ENCODE measurements at places on chromosomes 5 and 9.

GRCh38 chr9:113957821-113958341, 81.8 kb downstream of the ZNF618 start:
- peaks cover 60% of the 10 kb centered on the region for H3K4me1 ChIP-seq
- peak overlapping the region; percentile 74 for H3K27ac ChIP-seq
- no peaks in the 10 kb centered on the region for H3K36me3 ChIP-seq
- DNase-seq: no peak
- H3K27me3 ChIP-seq: no peaks in the 10 kb centered on the region

- H3K4me1 ChIP-seq: peaks cover 8% of the 10 kb centered on the region
- H3K4me3 ChIP-seq: no peak overlapping the region
- H3K36me3 ChIP-seq: peaks cover 20% of the 10 kb centered on the region
- no peak for DNase-seq
These were observed 42.3 kb downstream of the FAM78A start for GRCh38 chr9:131233995-131234394.

DNA sequence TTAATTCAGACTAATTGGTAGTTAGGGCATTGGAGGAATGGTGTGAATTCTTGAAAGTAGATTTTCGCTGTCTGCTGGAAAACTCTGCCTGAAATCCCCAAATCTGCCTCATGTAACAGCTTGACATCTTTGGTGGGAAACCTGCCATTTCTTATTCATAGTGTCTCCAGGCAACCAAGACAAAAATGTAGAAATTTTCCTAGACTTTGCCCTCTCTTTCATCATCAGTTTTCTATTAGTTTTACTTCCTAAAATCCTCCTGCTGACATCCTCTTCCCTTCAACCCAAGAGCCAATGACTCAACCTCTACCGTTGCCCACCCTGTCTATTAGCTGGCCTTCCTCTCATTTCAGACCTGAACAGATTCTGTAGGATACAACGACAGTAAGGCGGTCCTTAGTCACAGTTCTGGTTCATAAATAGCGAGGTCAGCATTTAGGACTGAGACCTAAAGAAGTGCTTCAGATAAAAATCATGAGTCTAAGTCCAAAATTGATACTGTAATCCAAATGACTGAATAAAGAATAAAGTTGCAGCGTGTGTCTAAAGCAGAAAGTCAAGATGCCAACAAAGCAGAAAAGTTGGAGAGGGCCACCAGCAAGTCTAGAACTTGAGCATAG, 133.9 kb downstream of the MUSK start:
- H3K36me3 ChIP-seq: no peaks in the 10 kb centered on the region
- no peaks in the 10 kb centered on the region for H3K27me3 ChIP-seq
- H3K27ac ChIP-seq: no peak overlapping the region
- DNase-seq: no peak
- no peak overlapping the region for H3K4me3 ChIP-seq

GRCh38 chr9:107307331-107307730, 24.3 kb downstream of the RAD23B start:
- no peaks in the 10 kb centered on the region for H3K27me3 ChIP-seq
- peaks cover 33% of the 10 kb centered on the region for H3K36me3 ChIP-seq
- H3K27ac ChIP-seq: no peak overlapping the region
- H3K4me1 ChIP-seq: no peaks in the 10 kb centered on the region
- H3K4me3 ChIP-seq: no peak overlapping the region

DNA sequence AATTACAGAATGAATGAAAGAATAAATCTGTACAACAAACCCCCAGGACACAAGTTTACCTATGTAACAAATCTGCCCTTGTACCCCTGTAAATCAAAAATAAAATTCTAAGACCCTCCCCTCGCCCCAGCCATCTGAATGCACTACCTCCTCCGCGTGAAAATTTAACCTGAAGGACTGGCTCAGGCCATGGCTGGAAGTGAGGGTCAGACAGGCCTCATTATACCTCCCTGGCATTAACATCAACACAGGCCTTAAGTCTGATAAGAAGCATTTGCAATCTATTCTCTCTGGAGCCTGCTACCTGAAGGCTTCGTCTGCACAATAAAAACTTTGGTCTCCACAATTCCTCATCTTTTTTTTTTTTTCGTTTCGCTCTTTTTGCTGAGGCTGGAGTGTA, 48.7 kb upstream of the TTC39B start:
- H3K27me3 ChIP-seq: no peaks in the 10 kb centered on the region
- H3K4me3 ChIP-seq: no peak overlapping the region
- H3K4me1 ChIP-seq: no peaks in the 10 kb centered on the region
- DNase-seq: no peak
- H3K36me3 ChIP-seq: no peaks in the 10 kb centered on the region

GRCh38 chr9:19373527-19373926, 6.5 kb downstream of the RPS6 start:
- no peak overlapping the region for H3K4me3 ChIP-seq
- peaks cover 46% of the 10 kb centered on the region for H3K36me3 ChIP-seq
- H3K27ac ChIP-seq: no peak overlapping the region
- H3K4me1 ChIP-seq: peaks cover 18% of the 10 kb centered on the region
- DNase-seq: no peak

GRCh38 chr5:119379942-119380547, 24.2 kb downstream of the TNFAIP8 start:
- H3K27ac ChIP-seq: no peak overlapping the region
- H3K36me3 ChIP-seq: no peaks in the 10 kb centered on the region
- H3K4me1 ChIP-seq: peaks cover 30% of the 10 kb centered on the region
- H3K27me3 ChIP-seq: no peaks in the 10 kb centered on the region
- no peak for DNase-seq

DNA sequence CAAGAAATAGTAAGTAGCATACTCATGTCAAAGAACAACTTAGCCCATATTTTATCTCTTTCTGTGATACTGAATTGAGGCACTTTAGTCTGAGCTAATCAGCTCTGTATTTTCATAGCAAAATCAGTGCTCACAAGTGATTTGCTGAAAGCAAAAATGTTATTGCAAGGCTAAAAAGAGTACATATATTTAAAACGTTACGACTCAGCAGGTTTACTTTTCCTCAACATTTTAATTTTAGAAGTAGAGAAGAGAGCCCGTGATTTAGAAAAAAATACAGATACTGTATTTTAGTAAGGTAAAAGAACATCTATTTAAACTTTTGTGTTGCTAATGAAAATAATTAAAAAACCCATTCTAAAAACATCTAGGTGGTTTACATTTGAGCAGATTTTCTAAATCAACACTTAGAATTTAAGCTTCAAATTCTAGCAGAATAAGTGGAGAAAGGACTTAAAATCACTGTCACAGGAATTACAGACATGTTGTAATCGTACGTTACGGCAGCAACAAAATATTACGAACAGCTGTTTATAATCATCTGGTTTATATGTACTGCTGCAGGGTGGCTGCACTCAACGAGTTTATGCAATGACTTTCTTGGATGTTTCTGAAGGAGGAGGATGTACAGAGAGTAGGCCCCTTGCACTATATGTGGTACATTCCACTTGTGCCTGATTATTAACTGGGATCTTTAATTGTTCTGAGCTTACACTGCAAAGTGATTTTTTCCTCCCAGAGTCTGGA, 20.1 kb downstream of the SREK1 start:
- no peaks in the 10 kb centered on the region for H3K4me1 ChIP-seq
- no peaks in the 10 kb centered on the region for H3K27me3 ChIP-seq
- H3K27ac ChIP-seq: no peak overlapping the region
- DNase-seq: no peak
- peaks cover 20% of the 10 kb centered on the region for H3K36me3 ChIP-seq

DNA sequence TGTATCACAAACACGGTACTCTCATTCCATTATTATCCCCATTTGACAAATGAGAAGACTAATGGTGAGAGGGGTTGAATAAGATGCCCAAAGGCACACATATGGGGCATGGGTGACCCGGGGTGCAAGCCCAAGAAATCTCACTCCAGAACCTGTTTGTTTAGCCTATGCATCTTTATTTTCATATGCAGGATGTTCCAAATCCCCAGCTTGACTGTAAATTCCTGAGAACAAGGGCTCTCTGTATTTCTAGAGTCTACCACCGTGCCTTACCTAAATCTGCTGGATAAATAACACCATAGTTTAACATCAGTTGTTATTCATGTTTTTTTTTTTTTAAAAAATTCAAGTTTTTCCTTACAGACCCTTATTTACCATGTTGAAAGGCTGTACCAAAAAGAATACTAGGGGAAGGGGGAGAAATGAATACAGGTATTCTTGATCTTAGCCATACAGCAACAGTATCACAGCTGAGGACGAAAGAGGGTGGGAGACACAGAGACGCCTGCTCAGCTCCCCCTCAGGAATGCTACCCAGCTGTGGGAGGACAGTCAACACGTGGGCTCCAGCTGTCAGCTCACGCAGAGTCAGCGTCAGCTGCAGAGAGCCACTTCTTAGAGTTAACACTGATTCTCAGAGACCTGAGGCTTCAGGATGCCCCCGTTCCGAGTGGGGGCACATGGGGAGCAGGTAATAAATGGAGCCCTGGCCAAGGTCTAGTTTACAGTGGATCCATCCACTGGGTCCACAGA, 86.6 kb downstream of the MED27 start:
- peaks cover 13% of the 10 kb centered on the region for H3K4me1 ChIP-seq
- DNase-seq: no peak
- H3K4me3 ChIP-seq: no peak overlapping the region
- peaks cover 2% of the 10 kb centered on the region for H3K36me3 ChIP-seq

DNA sequence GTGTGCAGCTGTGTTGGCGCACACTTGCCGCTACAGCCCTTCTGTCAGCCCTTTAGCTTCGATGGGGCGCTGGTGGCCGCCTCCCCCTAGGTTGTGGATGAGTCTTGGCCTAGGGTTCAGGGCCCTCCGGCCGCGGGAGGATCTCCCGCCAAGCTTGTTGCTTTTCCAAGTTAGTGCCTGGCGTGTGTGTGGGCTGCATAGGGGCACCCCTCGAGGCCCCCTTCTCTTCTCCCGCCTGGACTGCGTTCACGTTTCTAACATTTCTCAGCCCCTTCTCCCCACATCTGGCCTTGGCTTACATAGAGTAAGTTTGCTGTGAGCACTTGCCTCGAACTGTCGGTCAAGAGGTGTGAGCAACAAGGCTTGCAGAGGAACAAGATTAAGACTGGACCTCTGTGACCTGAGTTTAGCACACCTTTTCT, 413 bp upstream of the OXCT1 start:
- H3K36me3 ChIP-seq: no peaks in the 10 kb centered on the region
- peak overlapping the region; percentile 99 for H3K27ac ChIP-seq
- DNase-seq: no peak

- H3K27ac ChIP-seq: no peak overlapping the region
- no peaks in the 10 kb centered on the region for H3K36me3 ChIP-seq
- no peak for DNase-seq
These were observed 7.1 kb upstream of the ENTREP1 start for GRCh38 chr9:69317894-69318293.

DNA sequence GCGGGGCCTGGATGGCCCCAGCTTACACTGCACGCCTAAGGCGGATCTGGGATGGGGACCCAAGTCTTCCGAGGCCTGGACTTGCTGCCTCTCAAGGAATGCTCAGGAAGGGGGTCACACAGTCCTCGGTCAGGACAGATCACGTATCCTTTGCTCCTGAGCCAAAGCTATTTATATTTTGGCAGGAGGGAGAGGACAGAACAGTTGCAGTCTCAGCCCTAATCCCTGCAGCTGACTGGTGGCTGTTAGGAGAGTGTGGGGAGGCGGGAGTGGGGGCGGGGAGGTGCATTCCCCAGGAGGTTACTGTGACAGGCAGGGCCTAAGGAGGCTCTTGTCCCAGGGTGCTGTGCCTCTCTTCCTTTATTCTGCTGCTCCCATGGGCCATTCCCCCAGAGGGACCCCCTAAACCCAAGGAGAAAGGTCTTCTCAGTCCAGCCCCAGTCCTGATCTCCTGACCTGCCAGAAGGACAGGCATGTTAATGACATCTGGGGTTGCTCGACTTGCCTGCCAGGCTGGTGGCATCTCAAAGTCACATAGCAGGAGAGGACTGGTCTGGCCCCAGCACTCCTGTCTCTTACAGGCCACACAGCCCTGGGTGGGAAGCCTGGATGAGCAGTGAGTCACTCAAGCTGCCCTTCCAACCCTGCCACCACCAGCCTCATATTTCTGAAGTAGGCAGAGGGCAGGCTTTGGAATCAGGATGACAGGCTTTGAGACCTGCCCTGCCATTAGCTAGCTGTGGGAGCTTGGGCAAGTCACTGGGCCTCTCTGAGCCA, 51.9 kb downstream of the COL27A1 start:
- H3K36me3 ChIP-seq: peaks cover 10% of the 10 kb centered on the region
- no peaks in the 10 kb centered on the region for H3K27me3 ChIP-seq
- H3K4me1 ChIP-seq: peaks cover 57% of the 10 kb centered on the region
- H3K4me3 ChIP-seq: no peak overlapping the region
- DNase-seq: peak; percentile 58

GRCh38 chr5:105146867-105147266, 1584.3 kb upstream of the NUDT12 start:
- H3K36me3 ChIP-seq: no peaks in the 10 kb centered on the region
- H3K4me3 ChIP-seq: no peak overlapping the region
- H3K4me1 ChIP-seq: no peaks in the 10 kb centered on the region
- H3K27me3 ChIP-seq: no peaks in the 10 kb centered on the region

DNA sequence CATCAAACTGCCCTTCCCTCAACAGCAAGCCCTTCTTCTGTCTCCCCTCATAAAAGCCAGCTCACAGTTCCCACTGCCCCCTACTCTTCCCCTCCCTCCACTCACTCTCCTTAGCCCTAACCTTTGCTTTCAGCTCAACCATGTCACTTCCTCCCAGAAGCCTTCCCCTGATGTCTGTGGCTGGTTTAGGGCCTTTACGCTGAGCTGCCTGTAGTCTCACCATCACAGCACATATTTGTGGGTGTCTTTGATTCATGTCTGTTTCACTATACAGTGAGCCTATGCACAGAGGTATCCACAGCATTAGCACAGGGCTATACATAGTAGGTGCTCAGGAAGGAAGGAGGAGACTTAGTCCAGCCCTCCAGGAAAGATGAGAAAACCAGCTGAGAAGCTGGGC, 34.7 kb downstream of the C9orf50 start:
- no peaks in the 10 kb centered on the region for H3K27me3 ChIP-seq
- peaks cover 4% of the 10 kb centered on the region for H3K4me1 ChIP-seq
- DNase-seq: no peak
- no peak overlapping the region for H3K27ac ChIP-seq
- H3K4me3 ChIP-seq: no peak overlapping the region
- no peaks in the 10 kb centered on the region for H3K36me3 ChIP-seq

GRCh38 chr9:89073397-89073796, 82.1 kb downstream of the S1PR3 start:
- DNase-seq: no peak
- no peak overlapping the region for H3K4me3 ChIP-seq
- H3K36me3 ChIP-seq: no peaks in the 10 kb centered on the region
- H3K27me3 ChIP-seq: no peaks in the 10 kb centered on the region

- H3K4me1 ChIP-seq: no peaks in the 10 kb centered on the region
- no peak overlapping the region for H3K27ac ChIP-seq
- no peak overlapping the region for H3K4me3 ChIP-seq
- DNase-seq: no peak
- H3K27me3 ChIP-seq: no peaks in the 10 kb centered on the region
- H3K36me3 ChIP-seq: peaks cover 7% of the 10 kb centered on the region
These were observed 33.4 kb downstream of the PRRC1 start for GRCh38 chr5:127550652-127551409.

DNA sequence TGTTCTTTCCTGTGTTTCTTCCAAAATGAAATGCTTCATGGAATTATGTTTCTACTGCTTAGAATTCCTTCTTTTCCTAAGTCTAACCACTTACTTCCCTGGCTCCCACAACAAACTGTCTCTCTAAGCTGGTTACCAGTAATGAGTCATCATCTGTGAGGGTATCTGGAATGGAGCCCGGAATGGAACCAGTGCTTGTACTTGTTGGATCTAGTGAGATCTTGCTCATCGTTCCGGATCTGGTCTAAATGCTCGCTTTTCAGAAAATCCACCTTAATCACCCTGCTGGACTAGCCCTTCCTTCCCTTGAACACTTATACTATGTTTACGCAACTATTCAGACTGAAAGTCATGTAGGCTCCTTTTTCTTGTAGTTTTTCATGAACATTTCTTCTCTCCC, 184.8 kb downstream of the PBX3 start:
- H3K36me3 ChIP-seq: no peaks in the 10 kb centered on the region
- H3K27ac ChIP-seq: no peak overlapping the region
- DNase-seq: peak; percentile 4
- no peak overlapping the region for H3K4me3 ChIP-seq
- no peaks in the 10 kb centered on the region for H3K4me1 ChIP-seq
- no peaks in the 10 kb centered on the region for H3K27me3 ChIP-seq
